ENCODE measurements at places on chromosomes 12 and 14.

GRCh38 chr14:103728721-103729120 lies 13.1 kb downstream of the ZFYVE21 start:
- DNase-seq: no peak

DNA sequence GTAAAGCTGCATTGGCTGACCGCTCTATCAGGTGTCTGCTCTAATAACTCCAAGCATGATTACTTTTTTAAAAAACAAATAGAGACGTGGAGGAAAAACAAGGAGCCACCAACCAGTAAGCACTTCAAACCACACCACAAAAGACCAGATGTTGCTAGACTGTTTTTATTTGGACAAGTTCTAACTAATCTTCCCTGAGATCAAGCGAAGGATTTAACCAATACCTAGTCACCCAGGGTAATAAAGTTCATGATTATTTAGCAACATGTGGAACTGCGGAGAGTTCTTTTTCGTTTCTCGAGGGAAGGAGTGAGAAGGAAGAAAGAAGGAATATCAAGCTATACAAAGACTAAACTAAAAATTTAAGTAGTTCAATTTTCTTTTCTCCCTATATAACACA lies 288.1 kb downstream of the DUSP6 start:
- DNase-seq: no peak

- DNase-seq: no peak
These were observed 501.1 kb downstream of the NAV3 start for GRCh38 chr12:78331753-78332152.

GRCh38 chr12:1217191-1217949 lies 226.3 kb downstream of the ERC1 start:
- peak; percentile 23 for DNase-seq

DNA sequence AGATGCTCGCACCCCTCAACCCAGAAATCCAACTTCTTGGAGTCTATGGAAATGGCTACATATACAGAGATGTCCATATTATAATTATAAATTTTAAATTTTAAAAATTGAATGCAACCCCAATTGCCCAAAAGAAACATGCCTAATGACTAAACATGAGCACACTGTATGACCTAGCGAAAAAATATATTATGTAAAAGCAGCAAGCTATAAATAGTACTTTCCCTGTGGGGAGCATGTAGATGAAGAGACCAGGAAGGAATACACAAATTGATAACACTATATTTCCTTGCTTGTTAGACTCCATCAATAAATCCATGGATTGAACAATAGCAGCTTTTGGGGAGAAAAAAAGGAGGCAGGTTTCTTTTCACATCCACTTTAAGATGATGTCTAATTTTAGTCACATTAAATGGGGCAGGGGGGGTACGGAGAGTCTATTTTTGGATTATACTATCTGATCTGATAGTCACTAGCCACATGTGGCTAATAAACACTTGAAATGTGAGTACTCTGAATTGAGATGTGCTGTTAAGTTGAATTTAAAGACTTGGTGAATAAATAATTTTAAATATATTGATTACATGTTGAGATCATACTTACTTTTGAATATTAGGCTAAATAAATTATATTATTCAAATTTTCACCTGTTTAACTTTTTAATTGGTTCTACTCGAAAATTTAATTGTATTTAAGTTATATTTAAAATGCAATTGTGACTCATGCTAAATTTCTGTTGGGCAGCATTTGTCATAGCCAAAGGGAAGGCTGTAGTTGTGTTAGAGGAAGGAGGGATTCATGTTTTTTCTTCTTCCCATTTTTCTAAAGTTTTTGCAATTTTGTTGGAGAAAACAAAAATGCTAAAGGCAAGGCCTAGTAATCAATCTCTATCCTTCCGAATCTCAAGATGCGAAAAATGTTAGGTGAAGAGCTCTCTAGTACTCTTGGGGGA lies 17.5 kb downstream of the MAX start:
- DNase-seq: no peak

DNA sequence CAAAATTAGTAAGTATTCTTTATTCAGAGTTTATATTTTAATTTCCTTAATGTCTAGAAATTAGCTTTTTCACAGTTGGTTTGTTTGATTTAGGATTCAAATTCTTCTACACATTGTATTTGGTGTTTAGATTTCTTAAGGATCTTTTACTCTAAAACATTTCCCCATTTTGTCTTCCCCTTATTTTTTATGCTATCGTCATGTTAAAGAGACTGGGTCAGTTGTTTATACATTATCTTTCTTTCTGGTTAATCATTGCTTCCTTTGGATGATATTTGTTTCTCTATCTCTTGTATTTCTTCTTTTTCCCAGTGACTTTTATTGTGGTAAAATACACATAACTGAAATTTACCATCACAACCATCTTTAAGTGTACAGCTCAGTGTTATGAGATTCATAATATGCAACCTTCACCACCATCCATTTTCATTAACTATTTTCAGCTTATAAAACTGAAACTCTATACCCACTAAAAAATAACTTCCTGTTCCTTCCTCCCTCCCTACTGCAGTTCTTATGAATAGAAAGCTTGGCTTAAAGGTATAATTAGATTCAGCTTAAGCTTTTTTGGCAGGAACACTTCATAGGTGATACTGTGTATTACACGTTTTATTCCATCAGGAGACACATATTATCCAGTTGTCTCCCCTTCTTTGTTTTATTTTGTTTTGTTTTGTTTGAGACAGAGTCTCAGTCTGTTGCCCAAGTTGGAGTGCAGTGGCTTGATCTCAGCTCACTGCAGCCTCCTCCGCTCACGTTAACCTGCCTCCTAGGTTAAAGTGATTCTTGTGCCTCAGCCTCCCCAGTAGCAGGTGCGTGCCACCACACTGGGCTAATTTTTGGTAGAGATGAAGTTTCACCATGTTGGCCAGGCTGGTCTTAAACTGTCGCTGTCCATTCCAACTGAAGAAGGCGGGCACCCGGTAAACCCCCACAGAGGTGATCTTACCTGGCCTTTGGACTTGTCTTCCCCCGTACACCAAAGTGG lies 45.0 kb downstream of the NOPCHAP1 start:
- no peak for DNase-seq

- DNase-seq: no peak
These were observed 113.6 kb downstream of the CCER1 start for GRCh38 chr12:90841336-90841735.

DNA sequence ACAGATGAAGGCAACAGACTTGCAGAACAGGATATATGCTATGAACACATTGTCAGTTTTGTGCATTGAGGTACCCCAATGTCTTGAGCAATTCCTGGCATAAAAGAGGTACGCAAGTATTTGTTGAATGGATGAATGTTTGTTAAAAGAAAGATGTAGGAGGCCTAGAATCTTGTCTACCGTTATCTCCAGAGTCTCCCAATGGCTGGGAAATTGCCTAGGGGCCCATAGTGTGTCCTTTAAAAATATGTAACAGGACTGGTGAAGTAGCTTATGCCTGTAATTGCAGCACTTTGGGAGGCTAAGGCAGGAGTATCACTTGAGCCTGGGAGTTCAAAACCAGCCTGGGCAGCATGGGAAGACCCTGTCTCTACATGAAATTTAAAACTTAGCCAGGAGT lies 20.4 kb upstream of the SPTSSA start:
- DNase-seq: no peak

DNA sequence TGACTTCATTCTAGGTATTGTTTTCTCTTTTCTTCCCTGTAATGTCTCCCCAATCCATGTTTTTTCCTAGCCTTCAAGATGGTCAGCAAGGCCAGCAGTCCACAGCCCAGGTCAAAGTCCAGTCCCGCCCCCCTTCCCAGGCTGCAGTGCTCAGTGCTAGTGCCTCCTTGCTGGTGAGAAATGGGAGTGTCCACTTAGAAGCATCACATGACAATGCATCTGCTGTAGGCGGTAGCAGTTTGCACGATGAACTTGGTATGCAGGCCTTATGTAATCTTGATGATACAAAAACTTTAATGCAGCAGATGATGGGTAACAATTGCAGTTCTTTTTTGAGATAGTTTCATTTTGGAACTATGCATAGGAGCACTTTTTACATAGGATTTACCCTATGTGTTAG lies 88.4 kb downstream of the PCNX1 start:
- DNase-seq: no peak

DNA sequence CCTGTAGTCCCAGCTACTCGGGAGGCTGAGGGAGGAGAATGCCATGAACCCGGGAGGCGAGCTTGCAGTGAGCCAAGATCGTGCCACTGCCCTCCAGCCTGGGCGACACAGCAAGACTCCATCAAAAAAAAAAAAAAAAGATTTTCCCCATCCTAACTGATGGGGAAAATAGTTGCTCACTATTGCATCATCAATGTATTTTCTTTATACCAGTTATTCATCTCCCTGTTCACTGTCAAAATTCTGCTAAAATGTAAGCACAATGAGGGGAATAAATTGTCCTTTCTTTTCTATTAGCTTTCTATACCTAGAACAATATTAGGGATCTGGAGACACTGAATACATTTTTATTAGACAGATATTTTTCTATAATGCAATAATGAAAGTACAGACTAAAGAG lies 561.3 kb downstream of the CCER1 start:
- DNase-seq: no peak

DNA sequence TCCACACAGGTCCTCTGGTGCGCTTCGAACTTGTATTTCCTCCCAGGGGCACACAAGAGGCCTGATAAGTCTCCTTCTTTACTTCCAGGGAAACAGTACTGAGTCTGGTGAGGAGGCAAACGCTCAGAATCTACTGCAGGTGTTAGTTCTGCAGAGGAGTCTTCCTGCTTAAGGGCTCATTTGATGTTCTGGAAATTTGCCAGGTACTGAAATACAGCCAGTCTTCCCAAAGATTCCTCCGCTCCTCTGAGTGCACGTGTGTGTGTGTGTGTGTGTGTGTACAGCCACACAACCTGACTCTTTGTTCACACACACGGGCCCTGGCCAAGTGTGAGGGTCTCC lies 92.0 kb downstream of the FBXL14 start:
- no peak for DNase-seq

- DNase-seq: no peak
These were observed 76.5 kb downstream of the TRMT5 start for GRCh38 chr14:60904381-60904780.

DNA sequence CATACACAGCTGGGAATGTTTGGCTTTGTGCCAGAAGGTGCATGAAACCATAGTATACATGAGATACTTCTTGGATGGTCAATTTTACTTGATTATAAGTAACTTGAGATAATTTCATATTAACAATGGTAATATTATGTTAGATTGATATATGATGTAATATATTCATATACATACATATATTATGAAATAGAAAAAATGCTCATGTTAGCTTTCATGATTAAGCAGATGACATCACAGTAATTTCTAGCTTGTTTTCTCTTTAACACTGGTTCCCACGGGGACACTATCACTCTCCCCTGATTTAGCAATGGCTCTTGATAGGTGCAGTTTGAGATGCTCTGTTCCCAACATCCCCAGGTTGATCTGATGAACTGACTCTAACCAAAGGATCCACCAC lies 35.4 kb upstream of the NTF3 start:
- no peak for DNase-seq

DNA sequence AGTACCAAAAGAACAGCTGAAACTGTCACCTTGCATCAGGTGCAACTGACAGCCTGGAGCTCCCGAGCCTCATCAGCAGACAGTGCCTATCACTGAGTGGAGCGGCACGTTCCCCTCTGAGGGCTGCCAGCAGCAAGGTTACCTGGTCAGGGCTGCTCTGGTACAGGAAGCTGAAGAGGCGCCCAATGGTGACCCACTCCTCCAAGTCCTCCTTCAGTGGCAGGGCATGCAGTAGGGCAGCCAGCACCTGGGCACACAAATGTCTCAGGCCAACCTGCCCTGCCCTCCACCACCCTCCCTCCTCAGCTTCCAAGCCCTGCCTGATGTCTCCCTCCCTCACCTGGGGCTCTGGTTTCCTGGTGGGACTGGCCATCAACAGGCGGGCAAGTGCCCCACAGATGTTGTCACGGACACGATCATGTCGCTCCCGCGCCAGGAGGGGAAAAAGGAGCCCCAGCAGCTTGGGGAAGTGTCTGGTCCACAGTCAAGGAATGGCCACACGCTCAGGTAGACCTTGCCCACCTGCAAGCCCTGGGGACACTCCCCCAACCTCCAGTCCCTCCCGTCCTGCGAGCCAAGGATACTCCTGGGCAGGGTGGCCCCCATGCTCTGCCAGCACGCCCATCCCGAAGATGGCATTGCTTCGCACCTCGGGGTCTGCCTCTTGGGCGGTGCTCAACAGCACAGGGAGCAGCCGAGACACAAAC lies 7.1 kb downstream of the IPO4 start:
- DNase-seq: no peak

DNA sequence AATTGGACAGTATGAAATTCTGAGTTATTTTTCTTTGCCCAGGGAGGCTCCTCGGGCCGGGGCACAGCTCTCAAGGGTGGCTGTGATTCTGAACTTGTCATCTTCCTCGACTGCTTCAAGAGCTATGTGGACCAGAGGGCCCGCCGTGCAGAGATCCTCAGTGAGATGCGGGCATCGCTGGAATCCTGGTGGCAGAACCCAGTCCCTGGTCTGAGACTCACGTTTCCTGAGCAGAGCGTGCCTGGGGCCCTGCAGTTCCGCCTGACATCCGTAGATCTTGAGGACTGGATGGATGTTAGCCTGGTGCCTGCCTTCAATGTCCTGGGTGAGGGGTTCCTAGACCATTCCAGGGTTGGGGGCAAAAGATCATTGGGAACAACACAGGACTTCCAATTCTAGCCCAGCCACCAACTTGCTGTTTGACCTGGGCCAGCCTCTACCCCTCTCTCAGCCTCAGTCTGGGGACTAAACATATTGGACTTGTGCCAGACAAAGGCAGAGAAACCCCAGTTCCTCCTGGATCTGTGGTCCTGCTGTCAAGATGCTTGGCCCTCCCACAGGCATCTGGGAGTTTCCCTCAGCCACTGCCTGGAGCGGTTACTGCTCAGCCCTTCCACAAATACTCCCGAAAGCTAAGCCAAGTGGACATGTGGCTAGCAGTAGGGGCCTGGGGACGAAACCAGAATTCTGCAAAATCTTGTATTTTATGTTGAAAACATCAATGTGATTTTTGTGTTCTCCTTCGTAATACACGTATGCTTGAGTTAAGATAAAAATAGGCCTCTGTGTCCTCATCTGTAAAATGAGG lies 3.5 kb downstream of the OAS3 start:
- no peak for DNase-seq

DNA sequence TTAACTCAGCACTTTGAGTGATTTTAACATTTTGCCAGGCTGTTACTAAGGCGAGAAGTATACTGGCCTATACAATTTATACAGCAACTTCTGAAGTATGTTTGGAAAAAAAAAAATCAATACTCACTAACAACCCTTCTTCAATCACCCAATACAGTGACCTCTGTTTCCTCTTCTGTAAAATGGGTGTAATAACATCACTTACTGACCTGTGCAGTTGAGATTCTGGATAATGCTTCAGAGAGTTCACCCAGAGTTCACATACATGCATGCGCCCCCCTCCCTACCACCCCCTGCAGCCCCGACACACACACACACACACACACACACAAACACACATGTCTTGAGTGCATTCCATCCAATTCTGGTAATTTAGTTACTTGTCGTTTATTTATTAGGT lies 9.1 kb downstream of the PAH start:
- no peak for DNase-seq
